EH (cell line): ENCODE measurements at places on chromosomes 4 and X.

DNA sequence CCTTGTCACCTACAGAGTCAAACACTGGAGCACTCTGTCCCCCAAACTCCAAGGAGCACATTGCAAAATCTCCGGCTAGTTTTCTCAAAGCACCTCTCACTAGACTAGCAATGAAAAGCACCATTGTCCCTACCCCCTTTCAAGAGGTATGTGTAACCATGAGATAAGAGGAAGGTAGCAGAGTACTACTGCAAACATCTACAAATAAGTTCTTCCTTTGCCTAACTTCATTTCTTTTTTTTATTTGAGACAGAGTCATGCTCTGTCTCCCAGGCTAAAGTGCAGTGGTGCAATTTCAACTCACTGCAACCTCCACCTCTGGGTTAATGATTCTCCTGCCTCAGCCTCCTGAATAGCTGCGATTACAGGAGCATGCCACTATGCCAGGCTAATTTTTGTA is 17.7 kb downstream of the PPP4R3C start:
- DNase-seq = no peak

DNA sequence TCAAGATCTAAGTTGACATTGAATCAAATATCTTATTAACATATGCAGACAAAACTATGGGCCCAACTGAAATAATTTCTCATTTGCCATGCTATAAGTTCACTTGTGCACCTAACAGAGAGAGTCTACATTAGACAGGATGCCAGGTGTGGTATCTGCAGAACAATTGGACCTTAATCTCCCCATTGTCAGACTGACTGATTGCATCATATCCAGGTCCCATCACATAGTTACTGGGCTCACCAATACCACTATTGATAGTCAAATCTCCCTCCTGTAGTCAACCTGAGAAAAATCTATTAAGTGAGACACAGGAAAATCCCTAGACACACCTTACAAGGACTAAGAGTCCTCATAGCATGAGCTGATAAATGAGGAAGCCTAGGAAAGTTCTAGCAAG is 156.0 kb upstream of the FRG1 start:
- no peak for DNase-seq

DNA sequence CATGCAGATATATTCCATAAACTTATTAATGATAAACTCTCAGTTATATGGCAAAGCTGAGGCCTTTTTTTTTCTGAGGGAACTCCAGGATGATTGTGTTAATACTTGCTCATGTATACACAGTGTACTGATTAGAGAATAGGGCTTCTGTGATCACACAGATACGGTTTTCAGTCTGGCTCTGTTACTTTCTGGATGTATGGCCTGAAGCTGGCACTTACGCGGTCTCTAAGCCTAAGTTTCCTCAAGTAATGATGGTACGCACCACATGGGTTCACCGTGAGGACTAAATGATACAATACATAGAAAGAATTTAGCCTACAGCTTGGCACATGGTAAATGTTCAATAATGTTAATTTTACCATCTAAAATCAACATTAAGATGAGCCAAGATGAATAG is 73.8 kb downstream of the SEC24D start:
- DNase-seq = no peak

DNA sequence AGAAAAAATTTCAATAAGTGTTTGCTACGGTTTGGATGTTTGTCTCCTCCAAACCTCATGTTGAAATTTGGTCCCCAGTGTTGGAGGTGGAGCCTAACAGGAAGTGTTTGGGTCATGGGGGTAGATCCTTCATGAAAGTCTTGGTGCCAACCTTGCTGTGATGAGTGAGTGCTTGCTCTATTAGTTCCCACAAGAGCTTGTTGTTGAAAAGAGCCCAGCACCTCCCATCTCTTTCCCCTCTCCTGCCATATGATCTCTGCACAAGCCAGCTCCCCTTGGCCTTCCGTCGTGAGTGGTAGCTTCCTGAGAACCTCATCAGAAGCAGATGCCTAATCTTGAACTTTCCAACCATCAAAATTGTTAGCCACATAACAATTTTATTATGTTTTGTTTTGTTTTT is 10.3 kb upstream of the RAB40A start:
- DNase-seq = no peak

DNA sequence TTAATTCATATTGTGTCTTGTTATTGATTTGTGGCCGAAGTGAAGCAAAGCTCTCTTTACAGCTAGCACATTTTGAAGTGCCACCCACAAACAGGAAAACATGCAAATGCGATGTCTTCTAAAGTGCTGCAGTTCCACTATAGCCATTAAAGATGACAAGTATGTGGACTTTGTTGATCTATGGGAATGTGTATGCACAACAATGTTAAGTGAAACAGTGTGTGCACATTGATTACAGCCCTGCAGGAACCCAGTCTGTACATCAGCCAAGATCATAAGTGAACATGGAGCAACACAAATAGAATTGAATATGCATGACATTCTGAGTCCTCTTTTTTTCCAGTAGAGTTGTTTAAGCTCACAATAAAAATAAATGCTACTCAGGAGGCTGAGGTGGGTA is 43.0 kb downstream of the TFDP3 start:
- no peak for DNase-seq

- DNase-seq = peak; percentile 20
Measured at GRCh38 chr4:85486425-85487086, 11.6 kb downstream of the ARHGAP24 start.

- no peak for DNase-seq
Measured at GRCh38 chrX:23031600-23031999, 31.8 kb downstream of the DDX53 start.

- peak; percentile 72 for DNase-seq
Measured at GRCh38 chr4:146029147-146029546, 90.5 kb upstream of the ZNF827 start.

DNA sequence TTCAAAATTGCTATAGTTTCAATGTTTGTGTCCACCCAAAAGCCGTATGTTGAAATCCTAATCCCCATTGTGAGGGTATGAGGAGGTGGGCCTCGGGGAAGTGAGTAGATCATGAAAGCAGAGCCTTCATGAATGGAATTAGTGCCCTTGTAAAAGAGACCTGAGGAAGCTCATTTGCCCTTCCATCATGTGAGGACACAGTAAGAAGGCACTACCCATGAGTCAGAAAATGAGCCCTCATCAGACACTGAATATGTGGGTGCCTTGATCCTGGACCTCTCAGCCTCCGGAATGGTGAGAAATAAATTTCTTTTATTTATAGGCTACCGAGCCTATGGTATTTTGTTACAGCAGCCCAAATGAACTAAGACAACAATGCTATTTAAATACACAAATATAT is 57.7 kb upstream of the EFHC2 start:
- DNase-seq = no peak

- peak; percentile 38 for DNase-seq
Measured at GRCh38 chrX:68503836-68504636, 5.2 kb downstream of the YIPF6 start.

GRCh38 chrX:53882331-53882730 is 161.9 kb downstream of the PHF8 start:
- peak; percentile 32 for DNase-seq
